ENCODE measurements at places on chromosomes 1 and 21.

DNA sequence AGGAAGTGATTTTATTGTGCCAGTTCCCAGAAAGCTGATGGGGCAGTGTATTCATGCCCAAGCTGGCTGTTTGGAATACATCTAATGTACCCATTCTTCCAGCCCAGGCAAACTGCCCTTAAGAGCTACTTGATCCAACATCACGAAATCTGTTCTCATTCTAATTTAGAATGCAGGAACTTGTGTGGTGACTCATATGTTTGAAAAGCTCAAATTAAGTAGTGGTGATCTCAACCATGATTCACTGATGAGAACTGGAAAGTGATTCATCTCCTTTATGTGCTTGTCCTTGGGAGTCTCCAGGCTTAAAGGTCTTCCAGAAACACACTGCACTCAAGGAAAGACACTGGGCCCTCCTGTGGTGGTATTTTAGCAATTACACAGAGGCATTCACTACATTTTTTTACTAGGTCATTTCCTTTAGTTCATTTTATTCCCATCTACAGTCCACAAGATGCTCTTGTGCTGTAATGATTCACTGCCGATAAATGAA is 65.4 kb downstream of the RPE65 start:
- DNase-seq = no peak

DNA sequence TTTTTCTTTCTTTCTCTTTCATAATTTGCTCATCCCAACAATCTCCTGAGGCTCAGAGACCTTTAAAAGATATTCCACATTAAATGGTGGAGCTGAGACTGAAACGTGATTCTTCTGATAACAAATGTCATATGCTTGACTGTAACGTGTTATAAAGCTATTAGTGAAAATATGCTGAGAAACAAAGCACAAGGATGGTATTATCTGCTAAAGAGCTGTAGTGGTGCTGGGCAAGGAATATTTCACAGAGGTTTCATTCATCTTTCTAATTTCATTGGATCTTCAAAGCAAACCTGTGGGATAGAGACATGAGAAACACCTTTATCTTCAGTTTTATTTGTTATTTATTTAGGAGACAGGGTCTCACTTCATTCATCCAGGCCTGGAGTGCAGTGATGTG is 98.1 kb upstream of the WLS start:
- DNase-seq = no peak

- no peak for DNase-seq
Observed at GRCh38 chr1:230465691-230466090, 39.6 kb upstream of the PGBD5 start.

DNA sequence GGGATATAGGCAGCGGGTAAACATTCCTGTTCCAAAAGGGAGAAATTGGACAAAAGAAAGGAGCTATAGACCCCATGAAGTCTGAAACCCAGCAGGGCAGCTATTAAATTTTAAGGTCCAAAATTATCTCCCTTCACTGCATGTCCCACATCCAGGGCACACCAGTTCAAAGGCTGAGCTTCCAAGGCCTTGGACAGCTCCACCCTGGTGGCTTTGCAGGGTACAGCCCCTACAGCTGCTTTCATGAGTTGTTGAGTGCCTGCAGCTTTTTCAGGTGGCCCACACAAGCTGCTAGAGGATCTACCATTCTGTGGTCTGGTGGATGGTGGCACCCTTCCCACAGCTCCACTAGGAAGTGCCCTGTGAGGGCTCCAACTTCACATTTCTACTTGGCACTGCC is 662.5 kb upstream of the PKN2 start:
- DNase-seq = no peak

- DNase-seq = no peak
Observed at GRCh38 chr1:110440877-110441276, 10.1 kb upstream of the PROK1 start.

- peak; percentile 34 for DNase-seq
Observed at GRCh38 chr1:52632732-52633290, at the start of gene SHISAL2A. Gene SHISAL2A (plus strand): TSS chr1:52633168. CDS start chr1:52633494, 326 bp downstream.

DNA sequence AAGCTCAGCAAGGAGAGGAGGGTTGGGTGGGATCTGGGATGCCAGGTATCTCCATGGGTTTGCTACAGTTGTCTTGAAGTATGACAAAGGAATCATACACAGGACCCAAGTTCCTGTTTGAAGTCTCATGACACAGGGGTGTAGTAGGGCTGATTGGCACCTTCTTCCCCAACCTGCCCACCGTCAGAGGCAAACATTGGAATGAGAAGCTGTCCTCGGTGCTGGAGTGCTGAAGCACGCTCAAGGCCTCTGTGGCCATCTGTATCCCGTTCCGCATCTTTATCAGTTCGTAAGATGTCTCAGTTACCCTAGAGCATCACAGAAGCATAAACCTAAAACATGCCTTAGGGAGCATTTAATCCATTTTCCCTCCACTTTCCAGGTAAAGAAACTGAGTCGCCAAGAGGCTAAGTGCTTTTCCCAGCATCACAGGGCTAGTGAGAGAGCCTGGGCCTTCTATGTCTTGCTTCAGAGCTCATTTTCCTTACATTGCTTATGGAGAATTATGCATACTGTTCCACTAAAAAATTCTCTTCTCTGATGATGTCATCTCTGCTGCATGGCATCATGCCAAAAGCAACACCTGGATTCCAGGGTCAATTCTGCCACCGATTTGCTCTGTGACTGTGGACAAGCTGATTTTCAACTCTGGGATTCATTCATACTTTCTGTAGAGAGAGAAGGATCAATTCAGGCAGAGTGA is 34.2 kb downstream of the VWA5B1 start:
- no peak for DNase-seq

- DNase-seq = no peak
Observed at GRCh38 chr1:225565847-225566246, 87.1 kb downstream of the ENAH start.

DNA sequence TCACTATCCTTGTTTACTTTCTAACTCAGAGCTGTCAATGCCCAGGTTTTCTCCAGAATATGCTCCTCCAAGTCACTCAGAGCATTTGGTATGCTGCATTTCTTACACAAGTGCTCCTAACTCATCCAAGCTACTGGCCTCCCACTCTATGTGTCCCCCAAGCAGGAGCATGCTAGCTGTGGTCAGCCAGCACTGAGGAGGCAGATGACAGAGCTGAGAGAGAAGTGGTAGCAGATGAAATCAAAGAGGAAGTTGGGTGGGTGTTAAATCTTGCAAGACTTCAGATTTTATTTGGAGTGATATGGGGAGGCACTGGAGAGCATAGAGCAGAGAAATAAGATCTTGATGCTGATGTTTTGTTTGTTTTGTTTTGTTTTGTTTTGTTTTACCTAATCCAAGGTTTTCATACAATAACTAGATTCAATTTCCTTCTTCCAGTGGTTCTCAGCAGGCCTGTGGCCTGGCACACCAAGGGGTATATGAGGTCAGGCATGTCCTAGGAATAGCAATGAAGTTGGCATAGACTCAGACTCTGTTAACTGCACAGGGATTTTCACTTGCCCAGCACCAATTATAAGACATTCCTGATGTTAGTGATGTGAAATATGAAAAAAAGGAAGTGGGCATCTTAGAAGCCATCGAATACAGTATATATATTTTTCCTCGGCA is 3.1 kb upstream of the PGBD5 start:
- DNase-seq = no peak

- no peak for DNase-seq
Observed at GRCh38 chr1:78561856-78562255, 58.4 kb upstream of the IFI44L start.

DNA sequence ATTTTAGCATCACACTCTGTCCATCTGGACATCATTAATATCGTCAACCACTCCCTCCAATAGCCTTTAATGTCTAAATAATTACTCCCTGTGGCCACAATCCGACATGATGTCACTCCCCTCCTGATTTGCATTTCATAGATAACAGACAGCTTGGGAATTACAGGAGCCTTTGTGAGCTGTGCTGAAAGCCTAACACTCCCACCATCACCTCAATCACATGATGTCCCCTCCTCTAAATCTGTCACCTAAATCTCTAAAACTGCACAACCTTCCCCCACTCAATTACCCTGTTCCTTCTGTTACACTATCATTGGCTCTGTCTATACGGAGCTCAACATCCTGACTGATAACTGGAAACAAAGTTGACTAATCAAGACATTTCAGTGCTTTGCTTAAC is 14.3 kb downstream of the NHLH2 start:
- DNase-seq = no peak

GRCh38 chr1:92563457-92564216 is 76.9 kb upstream of the GFI1 start:
- DNase-seq = no peak

DNA sequence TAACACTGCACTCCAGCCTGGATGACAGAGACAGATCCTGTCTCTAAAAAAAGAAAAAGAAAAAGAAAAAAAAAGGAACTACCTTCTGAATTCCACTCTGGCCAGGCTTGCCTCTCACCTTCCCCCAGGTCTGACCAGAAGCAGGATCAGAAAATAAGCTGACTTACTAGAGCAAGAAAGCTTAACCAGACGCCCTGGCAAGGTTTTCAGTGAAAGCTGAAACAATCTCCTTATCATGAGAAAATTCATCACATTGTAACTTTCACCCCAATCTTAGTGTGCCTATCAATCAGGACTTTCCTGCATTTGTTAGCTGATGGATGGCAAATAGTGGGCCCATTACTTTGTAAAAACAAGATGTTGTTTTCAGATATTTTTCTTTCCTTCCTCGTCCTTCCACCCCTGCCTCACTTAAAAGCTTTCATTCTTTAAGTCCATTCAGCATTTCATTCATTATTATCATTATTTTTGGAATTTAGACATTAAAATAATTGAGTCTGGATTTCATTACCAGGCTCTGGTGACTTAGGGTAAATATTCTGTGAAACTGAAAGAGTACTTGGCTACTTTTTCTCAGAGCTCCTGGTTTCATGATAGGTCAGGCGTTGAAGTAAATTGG is 96.5 kb upstream of the CD34 start:
- DNase-seq = no peak

DNA sequence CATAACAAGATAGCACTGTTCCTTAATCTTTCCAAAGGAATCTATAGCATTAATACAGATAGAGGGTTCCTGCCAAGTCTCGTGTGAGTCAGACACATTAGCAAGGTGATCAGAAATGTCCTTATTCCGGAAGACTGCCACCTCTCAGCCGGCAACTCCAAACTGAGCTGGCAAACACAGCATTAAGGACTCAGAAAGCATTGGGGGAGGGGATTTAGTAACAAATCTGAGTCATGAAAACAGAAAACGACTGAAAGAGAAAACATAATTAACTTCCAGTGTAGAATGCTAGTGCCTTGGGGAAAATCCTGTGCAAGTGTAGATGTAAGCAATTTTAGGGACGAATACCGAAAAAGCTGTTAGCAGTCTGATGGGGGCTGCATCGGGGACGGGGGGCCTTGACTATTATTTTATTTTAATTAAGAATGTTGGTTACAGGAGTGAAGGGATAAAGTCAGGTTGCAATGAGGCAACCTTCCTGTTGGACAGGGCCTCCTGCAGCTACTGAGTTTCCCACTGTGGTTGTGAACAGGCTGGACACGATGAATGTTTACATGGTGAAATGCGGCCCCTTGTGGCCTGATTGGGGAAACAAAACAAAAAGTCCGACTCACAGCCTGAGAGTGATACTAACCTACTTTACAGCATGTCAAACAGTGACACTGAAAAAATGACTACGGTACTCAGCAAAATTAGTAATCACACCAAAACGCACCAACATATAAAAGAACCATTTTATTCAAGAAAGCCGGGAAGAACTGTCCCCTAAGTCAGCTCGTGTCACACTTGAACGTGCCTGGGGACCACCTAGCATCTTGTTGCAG is 20.7 kb downstream of the MIS18A start:
- no peak for DNase-seq

GRCh38 chr1:2300851-2301606 is 72.9 kb downstream of the SKI start:
- DNase-seq = peak; percentile 89

DNA sequence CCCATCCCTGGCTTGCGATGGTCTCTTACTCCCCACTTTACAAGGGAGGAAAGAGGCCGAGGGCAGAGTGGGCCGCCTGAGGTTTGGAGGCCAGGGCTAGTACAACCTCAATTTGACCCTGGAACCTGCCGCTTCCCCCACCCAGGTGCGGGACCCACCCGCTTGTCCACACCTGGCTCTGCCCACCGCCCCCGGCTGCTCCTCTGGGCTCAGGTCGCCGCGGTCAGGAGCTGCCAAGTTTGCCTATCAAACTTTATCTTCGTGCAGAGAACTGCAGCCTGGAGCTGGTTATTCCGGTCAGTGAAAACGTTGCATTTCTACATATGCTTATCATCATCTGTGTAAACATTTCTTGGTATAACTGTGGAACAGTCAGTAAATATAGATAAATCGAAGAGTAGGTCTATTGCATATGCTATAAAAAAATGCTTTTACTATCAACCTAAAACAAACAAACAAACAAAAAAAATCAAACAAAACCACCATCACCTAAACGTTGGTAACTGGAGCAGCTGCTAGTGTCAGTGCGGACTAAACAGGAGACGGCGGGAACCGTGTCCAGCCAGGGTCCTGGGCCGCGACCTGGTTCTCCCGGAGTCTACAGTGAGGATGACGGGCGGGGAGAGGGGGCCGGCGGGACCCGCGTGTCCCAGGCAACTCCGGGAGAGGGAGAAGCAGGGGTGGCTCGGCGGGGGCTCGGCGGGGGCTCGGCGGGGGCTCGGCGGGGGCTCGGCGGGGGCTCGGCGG is 906 bp upstream of the ADARB1 start:
- no peak for DNase-seq

DNA sequence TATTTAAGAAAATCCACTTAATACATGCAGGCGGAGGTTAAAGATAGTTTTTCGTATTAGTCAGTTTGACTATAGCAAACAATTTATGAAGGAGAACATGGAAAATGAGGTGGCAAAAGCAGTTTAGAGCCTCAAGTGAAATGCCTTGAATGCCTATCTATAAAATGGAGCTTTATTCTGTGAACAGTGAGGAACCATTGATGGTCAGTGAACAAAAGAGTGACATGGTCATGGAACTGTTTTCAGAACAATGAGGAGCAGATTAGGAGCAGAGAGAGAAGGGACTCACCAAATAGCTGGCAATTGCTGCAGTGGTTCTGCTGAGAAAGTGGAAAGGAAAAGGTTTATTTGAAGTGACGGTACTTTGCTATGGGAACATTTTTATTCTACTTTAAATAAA is 299.8 kb downstream of the DUSP10 start:
- DNase-seq = no peak

- DNase-seq = no peak
Observed at GRCh38 chr1:80910426-80910825, 890.3 kb upstream of the ADGRL2 start.

DNA sequence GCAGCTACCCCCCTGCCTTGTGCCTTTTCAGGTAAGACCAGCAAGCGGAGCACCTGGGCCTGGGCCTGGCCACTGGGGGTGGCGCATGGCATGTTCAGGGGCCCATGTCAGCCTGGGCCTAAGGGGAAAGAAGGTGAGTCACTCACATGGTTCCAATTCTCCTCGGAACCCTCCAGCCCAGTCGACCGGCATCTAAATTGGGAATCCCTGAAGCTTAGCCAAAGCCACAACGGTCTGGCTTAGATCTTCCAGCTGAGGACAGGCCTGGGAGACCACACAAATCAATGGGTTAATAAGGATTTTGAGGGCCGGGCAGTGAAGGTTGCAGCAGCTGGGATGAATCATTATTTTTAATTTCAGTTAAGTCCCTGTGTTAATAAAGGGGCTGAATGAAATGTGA is 145.1 kb upstream of the SMYD2 start:
- DNase-seq = no peak

GRCh38 chr1:54355931-54356679 is 50.1 kb downstream of the SSBP3 start:
- DNase-seq = no peak
